ENCODE measurements at places on chromosomes 6 and 20.

DNA sequence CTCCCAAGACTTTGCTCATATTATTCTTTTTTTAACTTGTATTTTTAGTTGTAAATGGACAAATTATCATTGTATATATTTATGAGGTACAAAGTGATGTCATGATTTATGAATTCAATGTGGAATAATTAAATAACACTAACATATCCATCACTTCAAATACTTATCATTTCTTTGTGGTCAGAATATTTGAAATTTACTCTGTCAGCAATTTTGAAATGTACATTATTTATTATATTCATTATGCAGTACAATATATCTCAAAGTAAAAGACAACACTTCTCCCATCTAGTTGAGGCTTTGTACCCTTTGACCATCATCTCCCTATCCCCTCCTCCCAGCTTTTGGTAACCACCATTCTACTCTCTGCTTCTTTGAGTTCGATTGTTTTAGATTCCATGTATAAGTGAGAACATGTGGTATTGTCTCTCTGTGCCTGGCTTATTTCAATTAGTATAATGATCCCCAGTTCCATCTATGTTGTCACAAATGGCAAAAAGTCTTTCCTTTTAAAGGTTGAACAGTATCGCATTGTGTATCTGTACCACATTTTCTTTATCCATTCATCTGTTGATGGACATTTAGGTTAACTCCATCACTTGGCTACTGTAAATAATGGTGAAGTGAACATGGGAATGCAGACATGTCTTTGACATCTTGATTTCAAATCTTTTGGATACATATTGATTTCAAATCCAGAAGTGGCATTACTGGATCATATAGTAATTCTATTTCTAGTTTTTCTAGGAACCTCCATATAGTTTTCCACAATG is 197.2 kb downstream of the KIF6 start:
- DNase-seq = no peak

DNA sequence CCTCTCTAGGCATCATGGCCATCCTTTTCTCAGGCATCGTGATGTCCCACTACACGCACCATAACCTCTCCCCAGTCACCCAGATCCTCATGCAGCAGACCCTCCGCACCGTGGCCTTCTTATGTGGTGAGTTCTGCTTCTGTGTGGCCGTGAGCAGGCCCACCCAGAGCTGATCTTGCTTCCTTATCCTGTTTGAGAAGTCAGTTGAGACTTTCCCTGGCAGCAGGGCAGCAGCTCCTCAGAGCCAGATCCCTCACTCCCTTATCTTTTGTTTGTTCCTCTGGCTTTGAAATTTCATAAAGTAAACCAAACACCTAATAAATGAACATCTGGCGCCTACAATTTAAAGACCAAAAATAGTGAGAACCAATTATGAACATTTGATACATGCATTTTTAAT is 40.6 kb downstream of the SPATA2 start:
- no peak for DNase-seq

DNA sequence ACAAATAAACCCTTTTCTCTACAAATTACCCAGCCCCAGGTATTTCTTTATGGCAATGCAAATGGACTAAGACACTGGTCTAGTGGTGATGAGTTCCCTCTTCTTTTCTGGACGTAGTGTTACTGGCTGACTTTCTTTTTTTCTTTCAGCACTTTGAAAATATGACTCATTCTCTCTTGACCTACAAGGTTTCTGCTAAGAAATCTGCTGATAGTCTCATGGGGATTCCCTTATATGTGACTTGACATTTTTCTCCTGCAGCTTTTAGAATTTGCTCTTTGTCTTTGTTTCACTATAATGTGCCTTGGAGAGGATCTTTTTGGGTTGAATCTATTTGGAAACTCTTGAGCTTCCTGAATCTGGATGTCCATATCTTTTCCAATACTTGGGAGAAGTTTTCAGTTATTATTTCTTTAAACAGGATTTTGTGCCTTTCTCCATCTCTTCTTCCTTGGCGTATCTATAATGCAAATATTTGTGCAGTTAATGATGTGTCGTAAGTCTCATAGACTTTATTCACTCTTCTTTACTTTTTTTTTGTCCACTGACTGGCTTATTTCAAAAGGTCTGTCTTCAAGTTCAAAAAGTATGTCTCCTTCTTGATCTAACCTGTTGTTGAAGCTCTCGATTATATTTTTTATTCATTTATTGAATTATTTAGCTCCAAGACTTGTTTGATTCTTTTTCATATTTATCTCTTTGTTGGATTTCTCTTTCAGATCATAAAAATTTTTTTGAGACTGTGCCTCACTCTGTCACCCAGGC is 42.2 kb upstream of the TPD52L1 start:
- DNase-seq = no peak

DNA sequence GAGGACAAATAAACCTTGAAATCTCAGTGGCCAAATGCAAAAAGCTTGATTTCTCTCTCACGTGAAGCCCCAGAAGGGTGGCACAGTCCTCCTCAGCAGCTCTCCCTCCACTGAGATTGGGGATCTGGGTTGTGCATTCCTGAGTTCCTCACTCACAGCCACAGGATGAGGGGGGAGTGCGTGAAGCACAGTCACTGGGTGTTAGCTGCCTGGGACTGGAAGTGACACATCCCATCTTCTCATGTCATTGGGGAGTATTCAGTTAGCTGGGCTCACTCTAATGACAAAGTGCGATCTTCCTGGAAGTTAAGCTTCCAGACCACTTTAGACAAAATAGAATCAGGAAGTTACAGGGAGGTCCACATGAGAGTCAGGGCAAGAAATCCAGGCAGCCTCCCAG is 192.2 kb upstream of the LRFN2 start:
- no peak for DNase-seq

DNA sequence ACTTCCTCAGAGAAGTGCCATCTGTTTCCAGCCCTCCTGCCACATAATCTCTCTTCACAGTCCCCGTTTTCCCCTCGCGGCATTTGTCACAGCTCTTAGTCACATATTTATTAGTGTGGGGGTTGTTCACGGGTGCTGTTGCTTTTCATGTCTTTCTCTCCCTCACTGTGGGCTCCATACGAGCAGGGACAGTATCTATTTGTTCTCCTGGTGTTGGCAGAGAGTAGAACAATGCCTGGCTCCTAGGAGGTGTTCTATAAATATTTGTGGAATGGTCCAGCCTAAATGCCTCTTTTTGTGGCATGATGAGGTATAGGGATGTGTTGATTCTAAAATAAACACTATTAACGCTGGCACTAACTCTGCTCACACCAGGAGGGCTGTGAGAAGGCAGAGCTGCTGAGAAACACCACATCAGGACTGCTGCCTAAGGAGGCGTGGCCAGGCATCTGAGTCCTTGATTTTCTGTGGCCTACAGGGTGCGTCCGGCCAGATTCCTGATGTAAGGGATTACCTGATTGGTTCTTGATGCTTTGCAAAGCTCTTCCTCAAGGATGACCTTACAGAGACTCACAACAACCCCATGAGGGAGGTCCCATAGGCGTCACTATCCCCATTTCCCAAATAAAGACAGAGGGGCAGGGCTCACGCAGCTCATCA is 219.8 kb upstream of the ARID1B start:
- DNase-seq = no peak

DNA sequence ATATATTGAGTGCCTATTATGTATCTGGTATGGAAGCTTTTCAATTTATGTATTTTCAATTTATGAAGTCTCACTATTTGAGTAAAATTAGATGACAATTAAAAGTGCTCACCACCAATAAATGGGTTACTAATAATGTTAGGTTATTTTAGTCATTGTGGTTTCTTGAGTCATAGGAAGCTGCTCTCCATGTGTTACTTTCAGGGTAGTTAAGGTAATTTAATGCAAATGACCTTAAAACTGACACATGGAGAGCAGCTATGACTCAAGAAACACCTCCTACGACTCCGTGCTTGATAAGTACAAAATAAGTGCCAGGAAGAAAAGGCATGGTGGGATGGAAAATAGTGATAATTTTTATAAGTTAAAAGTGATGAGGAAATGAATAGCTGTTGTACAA is 16.5 kb upstream of the TINAG start:
- no peak for DNase-seq

- DNase-seq = no peak
These were observed 10.7 kb downstream of the MSH5 start for GRCh38 chr6:31750411-31751022.

GRCh38 chr20:25571817-25572216 is 13.5 kb downstream of the NINL start:
- DNase-seq = no peak

DNA sequence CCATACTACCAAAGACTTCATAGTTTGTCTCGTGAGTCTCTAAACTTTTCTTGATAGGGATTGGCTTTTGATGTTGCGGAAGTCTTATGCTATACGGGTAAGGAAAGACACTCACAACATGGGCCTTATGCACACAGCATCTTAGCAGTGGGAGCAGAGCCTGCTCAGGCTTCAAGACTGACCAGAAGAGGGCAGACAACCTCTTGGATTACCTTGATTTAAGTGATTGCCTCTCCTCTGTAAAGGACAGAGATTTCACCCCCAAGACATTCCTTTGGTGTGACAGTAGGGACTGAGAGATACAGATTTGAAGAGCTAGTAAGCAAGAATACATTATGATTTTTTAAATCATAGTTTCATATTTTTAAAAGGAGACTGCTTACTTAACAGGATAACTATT is 71.0 kb upstream of the SAMD3 start:
- DNase-seq = no peak

- no peak for DNase-seq
These were observed 622.9 kb downstream of the UTRN start for GRCh38 chr6:144908004-144908403.

- no peak for DNase-seq
These were observed 58.3 kb downstream of the CARMIL1 start for GRCh38 chr6:25337431-25337830.

GRCh38 chr6:6616656-6617055 is 28.1 kb downstream of the LY86 start:
- DNase-seq = no peak

GRCh38 chr20:63015662-63016361 is 9.0 kb upstream of the BHLHE23 start:
- no peak for DNase-seq

- DNase-seq = no peak
These were observed 72.1 kb downstream of the MAP3K5 start for GRCh38 chr6:136720045-136720770.

GRCh38 chr6:44133981-44134711 is 6.8 kb downstream of the TMEM63B start:
- DNase-seq = no peak

- DNase-seq = no peak
These were observed 104.8 kb downstream of the TASP1 start for GRCh38 chr20:13533946-13534345.

DNA sequence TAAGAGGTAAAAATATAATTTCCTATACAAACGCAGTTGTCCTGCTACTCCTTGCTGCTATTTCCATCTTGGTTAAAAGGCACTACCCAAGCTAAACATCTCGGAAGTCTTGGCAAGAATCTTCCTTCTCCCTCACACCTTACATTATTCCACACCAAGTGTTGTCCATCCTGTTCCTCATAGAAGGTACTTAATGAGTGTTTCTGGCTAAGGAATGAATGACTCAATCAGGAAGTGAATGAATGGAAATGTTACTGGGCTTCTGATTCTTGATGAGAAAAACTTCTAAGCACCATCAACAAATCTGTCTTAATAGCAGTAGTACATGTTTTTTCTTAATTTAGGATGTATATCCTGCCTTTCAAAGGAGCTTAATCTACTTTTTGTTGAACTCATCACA is 40.6 kb upstream of the RSPO3 start:
- DNase-seq = no peak

DNA sequence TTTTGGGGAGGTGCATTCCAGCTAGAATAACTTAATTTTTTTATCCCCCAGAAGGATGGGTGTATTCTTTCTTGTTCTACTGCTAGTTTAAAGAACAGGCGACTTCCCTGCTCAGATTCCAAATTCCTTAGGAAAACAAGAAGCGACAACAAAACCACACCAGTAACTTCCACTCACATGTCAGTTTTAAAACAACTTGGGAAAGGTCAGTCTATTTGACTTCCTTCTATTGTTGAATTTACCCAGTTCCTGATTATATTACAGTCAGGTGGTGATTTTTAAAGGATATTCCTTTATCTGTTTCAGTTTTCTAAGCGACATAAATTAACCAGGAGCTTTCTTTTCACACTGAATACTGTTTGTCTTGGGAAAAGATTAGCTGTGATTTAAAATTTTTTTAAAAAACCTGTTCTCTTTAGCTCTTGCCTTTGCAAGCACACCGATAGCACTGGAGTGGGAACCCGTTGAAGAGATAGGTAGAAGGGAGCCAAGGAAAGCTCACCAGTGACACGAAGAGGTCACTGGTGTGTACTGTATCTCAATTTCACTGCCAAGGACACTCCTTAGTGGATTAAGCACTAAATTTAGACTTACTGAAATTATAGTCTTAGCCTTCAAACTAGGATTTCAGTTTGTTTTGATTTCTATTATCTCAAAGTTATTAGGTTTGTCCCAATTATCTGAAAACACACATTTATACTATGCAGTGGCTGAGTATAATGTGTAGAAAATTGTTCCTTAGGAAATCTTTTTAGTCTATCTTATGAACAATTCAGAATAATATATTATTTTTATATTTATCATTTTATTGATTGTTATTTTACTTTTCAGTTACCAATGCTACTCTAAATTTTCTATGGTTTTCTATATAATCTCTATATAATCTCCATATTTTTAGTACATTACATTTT is 22.3 kb downstream of the MARCKS start:
- DNase-seq = no peak

Measured in activated CD4-positive, alpha-beta T cell treated with anti-CD3 and anti-CD28 coated beads for 24 hours (primary cell).